ENCODE measurements at places on chromosomes 11 and 22. TPM values are rescaled to one million over a fixed set of nuclear protein-coding genes. Genes with fewer than 3 reads are reported as not detected.

Gene CYTH4
- 24.8 TPM for total RNA-seq

DNA sequence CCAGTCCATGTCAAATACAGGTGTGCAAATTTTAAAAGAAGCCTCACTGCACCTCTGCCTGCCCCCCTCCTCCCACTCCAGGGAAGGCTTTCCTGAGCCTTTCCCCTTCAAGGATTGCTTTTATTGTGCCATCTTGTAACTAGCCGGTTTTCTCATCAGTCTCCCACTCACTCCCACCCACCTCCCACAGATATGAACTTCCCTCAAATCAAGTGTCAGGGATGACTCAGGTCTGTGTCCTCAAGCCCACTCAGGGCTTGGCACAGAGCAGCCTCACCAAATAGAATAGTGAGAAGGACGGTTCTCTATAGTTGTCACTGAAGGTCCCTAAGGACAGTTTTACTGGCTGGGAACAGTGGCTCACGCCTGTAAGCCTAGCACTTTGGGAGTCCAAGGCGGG is 43.0 kb downstream of the THAP12 start:
- no peak for DNase-seq

Gene SLC22A6
- not detected for total RNA-seq

GRCh38 chr11:76131671-76132631 is 74.4 kb downstream of the WNT11 start:
- no peak for DNase-seq

DNA sequence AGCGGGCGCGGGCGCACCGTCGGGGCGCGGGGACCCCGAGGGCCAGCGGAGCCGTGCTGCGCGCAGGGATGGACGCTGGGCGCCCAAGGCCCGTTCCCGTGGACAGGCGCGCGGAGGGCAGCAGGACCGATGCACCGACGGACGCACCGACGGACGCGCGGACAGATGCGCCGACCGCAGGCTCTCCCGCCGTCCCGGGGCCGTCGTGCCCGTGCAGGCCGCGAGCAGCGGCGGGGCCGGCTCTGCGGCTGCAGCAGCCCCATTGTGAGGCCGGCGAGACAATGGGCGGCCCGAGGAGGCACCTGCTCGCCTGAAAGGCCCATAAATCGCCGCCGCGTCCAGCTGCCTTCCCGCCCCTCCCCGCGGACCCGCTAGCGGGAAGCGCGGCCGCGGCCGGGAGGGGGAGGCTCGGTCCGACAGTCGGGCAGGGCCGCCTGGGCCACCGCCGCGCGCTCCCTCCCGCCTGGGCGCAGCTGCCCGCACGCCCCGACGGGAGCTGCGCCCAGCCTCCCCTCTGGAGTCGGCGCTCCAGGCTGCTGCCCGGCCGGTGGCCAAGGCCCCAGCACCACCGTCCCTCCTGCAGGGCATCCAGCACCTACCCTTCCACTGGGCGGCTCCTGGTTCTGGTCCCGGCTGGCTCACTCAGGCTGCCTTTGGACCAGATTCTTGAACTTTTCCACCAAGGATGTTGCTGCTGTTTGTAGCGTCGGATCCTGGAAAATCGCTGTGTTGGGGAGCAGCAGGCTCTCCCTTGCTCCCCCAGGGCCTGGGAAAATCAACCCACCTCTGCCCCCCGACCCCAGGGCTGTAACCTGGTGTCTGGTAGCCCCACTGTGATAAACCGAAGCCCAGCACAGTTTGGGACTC is 15.8 kb downstream of the CDKN1C start:
- DNase-seq = no peak

DNA sequence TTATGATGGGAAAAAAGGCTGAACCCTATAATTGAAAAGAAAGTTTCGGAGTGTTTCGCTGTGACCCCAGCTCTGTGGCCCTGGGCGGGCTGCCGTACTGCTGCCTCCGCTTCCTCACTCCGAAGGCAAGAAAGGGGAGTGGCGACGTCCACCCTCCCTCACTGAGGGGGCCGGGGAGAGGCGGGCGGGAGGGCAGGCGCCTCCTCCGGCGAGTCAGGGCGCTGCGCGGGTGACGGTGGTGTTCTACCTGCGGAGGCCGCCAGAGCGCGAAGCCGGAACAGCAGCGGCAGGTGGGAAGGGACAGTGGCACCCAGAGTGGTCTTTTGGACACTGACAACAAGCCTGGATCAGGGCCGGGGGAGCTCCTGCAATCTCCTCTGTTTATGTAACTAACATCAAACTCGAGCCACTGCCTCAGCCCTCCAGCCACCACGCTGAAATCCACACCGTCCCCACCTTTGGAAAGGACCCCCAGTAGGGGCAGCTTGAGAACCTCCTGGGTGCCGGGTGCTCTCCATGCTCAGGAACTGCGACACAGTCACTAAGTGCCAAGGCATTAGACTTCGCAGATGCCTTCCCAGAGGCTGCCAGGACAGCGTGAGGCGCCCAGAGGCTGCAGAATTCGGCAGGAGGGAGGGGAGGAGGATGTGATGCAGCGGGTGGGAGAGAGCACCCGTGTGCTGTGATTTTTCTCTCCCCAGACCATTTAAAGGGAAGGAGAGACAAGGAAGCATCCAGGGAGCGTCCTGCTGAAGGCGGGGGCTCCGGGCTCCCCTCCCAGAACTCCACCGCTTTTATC is 25.5 kb downstream of the BID start:
- no peak for DNase-seq

DNA sequence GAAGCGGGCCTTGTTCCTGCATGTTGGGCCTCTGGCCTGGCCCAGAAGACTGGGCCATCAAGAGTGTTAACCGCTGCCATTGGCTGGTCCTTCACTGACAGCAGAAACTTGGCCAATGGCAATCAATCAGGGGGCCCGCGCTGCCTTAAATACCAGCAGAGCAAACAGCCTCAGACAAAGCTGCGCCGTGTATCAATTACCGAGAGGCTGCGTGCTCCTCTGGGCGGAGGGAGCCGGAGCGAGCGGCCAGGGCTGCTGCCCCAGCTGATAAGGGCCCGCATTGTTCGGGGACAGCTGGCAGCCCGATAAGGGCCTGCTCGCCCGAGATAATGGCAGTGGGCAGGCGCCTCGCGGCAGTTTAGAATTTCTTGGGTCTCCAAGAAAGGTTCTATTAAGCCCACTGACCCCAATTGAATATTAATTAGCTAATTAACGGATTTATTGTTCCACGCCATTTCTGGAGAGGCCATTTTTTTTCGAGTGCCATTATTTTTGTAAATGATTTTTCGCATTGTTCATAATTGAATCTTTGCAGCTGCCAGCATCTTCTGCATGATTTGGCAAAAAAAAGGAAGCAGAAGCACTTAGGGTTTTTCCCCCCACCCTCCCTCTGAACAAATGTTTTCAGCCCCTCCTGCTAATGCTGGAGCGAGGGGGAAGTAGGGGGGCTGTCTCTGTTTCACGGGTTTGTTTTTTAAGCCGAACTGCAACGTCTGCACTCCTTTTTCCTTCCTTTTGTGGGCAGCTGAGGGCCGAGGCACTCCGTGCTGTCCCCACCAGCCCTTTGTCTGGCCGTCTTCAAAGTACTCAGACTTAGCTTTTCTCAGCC is 37.6 kb upstream of the RIC3 start:
- DNase-seq = no peak

Gene HBG2
- total RNA-seq = not detected
